ENCODE measurements at places on chromosomes 7 and 10.

DNA sequence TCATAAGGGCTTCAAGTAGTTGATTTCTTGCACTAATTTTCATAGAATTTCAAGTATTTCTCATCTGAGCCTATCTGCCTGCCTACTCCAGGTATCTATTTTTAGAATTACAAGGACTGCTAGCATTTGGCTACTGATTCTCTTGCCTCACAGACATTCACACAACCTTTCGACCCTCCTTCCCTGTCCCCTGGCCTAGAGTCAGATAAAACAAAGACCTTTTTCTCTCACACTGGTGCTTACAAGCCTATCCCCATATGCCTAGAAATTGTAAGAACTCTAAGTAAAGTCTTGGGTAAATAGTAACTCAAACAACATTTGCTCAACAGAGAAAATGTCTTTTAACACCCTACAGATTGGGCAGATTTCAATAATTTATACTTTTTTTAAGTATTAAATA lies 6.3 kb downstream of the GPAM start:
- no peak for DNase-seq

- no peak for DNase-seq
Measured at GRCh38 chr7:108324053-108325038, 131.9 kb downstream of the NRCAM start.

DNA sequence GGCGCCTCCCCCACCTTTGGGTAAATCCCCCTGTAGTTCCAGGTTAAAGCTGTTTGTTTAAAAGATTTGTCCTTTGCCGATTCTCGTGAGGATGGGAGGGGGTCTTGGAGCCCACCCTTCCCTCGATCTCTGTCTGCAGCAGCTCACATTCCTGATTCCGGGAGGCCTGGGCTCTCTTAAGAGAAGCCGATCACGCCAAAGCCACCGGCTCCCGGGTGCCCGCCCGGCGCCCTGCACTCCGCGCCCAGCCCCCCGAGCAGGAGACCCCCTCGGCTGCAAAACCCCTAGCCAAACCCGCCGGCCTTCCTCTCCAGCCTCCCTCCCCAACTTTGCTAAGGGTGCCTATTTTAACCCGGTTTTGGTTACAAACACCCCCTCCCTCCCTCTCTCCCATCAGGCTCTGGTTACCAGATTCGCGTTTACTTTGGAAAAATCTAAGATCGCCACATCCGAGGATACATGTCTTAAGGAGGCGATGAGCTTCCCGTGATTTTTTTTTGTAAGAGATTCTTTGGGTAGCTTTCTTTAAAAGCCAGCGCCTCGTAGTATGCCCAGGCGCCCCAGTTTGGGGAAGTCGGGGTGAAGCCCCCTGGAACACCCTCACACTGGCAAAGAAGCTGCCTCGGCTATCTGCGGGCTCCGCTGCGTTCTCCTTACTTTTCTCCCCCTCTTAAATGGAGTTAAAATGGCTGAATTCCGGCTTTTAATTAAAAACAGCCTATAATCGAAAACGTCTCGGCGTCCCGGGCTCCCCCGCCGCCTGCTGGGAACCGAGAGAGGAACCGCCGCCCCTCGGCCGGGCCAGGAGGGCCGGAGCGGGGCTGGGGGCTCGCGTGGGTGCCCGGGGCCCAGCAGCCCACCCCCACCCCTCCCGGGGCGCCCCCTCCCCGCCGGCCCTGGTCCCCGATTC lies 983 bp downstream of the TNRC18 start:
- DNase-seq: no peak

DNA sequence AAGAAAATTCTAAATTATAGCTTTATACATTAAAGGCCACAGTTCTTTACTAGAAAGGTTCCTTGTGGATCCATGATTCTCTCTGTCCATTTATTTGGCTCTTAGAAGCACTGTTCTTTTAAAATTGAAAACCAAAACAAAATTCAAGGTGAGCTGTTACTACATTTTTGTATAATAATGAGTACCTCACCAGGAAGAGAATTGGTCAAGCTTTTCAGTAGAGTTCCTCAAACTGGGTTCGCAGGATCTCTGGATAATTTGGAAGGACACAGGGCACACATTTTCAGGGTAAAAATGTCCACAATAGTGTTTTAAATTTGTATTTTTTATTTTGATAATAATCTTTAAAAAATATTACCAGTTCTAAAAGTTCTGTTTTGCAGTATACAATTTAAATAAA lies 93.0 kb downstream of the PPP1R3A start:
- DNase-seq: no peak

DNA sequence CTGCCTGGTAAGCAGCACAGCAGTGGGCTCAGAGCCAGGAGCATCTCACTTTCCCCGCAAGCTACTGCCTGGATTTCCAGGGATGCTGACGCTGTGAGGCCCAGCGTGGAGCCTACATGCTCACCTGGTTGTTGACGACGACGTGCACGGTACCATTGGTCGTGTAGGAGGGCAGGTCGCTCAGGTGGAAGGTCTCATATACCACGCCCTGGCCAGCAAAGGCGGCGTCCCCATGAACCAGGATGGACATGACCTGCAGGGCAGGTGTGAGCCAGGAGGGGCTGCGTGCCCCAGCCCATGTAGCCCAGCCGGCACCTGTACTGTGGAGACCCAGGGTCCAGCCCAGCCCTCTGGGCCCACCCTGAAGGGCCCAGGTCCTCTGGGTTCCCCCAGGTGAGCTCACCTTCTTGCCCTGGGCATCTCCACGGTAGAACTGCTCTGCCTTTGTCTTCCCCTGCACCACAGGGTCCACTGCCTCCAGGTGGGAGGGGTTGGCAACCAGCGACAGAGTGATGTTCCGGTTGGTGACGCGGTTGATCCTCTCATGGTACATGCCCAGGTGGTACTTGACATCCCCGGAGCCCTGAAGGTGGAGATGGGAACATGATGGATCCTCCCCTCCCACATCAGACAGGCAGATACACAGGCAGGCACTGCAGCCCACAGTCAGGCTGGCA lies 15.4 kb downstream of the OGDHL start:
- DNase-seq: no peak

- peak; percentile 59 for DNase-seq
Measured at GRCh38 chr10:111207500-111207899, 130.7 kb downstream of the ADRA2A start.

- DNase-seq: peak; percentile 70
Measured at GRCh38 chr10:97572214-97572989, at the start of gene ANKRD2. TSS of gene ANKRD2 (plus strand) at chr10:97572779. CDS start at chr10:97572789, 10 bp downstream.

GRCh38 chr7:40133561-40134427 lies 628 bp downstream of the MPLKIP start:
- no peak for DNase-seq

DNA sequence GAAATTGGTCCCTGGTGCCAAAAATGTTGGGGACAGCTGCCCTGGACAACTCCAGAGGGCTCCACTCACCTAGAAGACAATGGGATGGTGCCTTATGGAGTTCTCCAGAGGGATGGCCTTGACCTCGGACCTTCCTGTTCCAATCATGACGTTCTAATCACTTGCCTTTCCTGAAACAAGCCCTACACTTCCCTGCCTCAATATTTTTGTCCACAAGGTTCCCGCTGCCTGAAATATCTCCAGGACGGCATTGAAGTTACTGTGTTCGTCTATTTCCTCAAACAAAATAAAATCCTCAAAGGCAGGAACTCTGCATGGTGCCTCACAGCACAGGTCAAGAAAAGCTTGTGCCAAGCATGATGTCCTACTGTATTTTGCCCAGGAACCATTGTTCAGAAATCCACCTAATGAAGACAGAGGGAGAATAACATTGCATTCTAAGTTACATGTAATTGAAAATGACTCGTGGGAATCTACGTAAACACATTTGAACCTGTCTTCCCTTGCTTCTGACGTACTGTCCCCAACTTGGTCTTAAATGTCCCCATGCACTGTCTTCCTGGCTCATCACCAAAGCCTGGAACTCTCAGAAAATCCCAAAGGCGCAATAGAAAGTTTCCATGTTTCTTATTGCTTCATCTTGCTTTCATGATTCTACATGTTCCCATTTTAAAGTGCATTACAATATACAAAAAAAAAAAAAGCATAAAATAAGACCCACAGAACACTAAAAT lies 342.3 kb upstream of the NRP1 start:
- DNase-seq: no peak

DNA sequence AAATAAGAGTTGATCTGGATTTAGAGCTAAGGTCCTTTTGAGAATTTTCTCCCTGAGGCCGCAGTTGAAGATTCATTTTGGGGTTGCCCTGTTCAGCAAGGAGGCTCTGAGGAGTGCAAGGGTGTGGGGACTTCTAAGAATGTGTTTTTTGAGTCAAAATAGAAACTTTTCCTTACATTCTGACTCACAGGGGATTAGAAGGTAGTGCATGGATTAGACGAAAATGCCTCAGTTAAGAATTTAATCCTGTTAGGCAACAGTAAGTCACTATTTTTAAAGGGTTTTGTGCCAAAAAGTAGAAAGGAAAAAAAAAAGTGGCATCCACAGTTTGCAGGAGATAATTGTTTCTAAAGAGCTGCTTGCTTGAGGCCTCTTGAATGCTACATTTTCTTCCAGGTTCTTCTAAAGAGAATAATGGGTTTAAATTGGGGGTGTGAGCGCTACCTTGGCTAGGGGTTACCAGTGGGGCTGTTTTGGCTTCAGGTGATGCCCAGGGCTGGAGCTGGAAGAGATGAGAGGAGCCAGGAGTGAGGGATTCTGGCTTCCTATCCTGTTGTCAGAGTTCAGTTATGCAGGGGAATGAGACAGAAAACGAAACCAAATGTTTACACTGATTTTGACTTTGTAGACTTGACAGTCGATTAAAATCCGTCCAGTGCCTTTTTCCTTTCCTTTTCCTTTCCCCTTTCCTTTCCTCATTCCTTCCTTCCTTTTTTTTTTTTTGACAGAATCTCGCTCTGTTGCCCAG lies 52.9 kb downstream of the BAMBI start:
- DNase-seq: no peak

GRCh38 chr7:102396710-102397019 lies 502 bp downstream of the PRKRIP1 start:
- no peak for DNase-seq

DNA sequence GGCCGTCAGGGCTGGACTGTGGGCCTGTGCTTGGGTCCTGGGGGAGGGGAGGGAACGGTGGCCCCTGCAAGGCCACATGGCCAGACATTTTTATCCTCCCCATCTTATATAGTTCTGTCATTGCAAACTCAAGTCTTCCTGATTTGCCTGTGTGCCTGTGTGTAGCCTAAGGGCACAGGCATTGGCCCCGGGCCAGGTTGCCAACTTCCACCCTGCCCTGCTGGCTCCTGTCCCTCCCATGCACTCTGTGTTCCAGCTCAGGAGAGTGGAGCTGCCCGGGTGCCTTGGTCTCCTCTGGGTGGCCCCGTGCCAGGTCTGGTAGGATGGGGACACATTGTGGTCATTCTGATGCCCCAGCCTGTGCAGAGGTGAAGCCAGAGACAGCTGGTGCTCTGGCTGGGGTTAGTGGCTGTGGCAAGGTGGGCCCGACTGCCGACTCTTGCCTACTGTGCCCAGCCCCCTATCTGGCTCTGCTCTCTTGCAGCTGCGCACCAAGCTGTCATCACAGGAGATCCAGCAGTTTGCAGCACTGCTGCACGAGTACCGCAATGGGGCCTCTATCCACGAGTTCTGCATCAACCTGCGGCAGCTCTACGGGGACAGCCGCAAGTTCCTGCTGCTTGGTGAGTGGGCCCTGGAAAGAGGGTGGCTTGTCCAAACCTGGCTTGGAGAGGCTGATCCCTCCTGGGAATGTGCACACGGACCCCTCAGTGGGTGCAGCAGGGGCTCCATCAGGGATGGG lies 14.8 kb downstream of the NACAD start:
- DNase-seq: peak; percentile 49

DNA sequence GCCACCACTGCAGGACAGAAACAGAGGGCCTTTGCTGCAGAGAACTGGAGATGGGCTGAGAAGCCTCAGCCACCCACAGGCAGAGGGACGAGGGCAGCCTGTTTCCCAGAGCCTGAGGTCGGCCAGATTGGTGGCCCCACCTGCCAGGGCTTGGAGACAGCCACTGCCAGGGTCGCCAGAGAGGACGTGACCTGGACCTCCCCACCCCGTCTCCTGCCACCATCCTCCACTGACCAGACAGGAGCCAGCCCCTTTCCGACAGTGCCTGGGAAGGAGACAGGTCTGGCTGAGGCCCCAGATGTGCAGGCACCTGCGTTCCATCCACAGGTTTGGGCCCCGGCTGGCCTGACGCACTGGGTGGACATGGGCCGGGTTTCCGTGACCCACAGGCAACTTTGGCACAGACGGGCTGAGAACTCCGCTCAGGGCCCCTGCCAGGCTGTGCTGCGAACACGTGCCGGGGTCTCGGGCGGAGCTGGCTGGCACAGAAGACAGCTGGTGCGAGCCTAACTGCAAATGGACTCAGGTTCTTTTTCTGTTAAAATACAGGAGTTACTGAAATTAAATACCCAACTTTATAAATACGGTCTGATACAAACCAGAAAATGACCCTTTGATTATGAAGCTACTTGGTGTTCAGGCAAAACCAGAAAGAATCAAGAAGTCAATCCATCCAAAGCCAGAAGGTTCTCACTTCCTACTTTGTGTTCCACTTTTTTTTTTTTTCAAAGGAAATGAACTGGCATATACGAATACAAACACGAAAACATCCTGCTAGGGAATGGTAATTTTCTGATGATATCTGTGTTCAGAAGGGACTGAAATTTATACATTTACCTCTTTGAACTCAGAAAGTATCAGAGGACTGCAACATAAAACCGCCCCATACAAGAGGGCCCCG lies 6.9 kb downstream of the COX19 start:
- DNase-seq: no peak

GRCh38 chr7:2542011-2542915 lies 13.1 kb downstream of the BRAT1 start:
- no peak for DNase-seq

DNA sequence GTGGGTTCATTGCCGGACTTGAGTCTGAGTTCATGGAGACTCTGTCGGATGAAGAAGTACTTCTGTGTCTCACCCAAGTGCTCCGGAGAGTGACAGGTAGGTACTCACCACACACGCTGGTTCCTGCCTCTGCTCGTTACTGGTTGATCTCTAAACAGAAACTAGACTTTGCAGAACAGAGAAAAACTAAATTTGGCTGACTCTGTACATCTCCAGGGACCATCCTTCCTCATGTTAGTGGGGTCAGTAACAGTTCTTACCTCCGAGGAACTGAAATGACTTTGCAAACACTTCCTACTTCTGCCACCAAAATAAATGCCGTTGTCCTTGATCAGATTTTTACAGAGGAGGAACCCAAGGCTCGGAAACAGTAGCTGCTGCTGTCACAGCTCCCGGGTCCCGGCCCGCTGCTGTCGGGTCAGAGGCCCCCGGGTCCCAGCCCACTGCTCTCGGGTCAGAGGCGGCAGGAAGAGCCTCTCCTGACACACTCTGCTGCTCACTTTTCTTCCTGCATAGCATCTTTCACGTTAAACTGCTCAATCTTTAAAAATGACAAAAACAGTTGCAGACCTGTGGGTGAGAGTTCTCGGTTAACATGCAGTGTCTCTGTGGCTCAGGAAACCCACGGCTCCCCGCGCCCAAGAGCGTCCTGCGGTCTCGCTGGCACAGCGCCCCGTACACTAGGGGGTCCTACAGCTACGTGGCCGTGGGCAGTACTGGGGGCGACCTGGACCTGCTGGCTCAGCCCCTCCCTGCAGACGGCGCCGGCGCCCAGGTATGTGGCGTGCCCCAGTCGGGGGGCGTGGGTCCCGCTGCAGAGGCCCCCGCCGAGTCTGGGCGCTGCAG lies 4.8 kb upstream of the MTG1 start:
- peak; percentile 14 for DNase-seq
